Fibroblast of gingiva (primary cell): ENCODE measurements at places on chromosomes 3 and 15.
A peak's percentile ranks its signal among the peaks of the same experiment; 100 is the strongest.

DNA sequence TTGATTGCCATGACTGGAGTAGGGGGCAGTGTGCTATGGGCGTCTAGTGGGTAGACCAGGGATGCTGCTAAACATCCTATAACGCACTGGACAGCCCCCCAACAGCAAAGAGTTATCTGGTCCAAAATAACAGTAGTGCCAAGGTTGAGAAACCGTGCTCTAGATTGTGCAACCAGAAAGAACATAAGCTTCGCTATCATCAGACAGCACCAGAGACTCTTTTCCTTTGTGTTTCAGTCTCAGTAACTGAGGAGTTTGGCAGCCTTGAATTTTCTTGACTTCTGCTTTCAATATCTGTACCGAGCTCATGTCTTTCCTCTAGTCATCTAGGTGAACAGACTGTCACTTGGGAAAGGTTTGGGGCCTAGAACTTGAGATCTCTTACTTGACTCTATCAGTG lies 8.8 kb downstream of the ARID3B start:
- no peak for DNase-seq

- DNase-seq = peak; percentile 10
Measured at GRCh38 chr3:141051443-141052200, 475 bp downstream of the SPSB4 start.

GRCh38 chr15:58773024-58773423 lies 1.9 kb downstream of the MINDY2 start:
- DNase-seq = no peak

- no peak for DNase-seq
Measured at GRCh38 chr3:194682189-194682693, 3.4 kb upstream of the FAM43A start.

GRCh38 chr3:53161820-53162671 lies 1.0 kb downstream of the PRKCD start:
- DNase-seq = peak; percentile 23

DNA sequence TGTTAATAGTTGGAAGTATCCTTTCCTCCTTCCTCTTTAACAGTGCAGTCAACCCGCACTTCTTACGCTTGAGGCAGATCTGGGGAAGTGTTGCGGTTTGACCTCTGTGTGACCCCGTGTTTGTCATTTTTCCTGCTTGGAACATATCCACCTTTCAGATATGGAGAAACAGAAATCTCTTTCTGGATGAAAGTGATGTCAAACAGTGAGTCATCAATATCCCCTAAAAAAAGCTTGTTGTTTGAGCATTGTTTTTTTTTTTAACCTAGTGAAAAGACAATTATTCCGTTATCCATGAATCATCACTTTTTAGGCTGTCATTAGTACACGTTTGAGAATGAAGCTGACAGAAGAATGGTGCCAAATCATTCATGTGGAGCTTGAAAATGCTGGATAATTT lies 293.7 kb downstream of the ARPP21 start:
- DNase-seq = peak; percentile 57

- DNase-seq = peak; percentile 30
Measured at GRCh38 chr15:49075881-49076280, 29.6 kb upstream of the SECISBP2L start.

DNA sequence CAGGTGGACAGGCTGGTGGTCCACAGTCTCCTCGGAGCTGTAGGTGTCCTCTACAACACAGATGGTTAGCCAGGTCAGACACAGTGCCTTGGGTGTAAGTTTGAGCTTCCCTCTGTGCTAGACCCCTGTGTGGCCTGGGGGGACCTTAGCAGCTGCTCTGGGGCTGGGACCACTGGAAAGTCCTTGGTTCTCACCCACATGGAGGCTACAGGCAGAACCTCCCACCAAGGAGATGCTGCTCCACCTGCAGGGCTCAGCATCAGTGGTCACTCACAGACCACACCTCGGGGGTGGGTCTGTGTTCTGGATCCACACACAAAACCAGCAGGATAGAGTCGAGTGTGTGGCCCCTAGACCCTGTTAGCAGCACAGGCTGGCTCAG lies 8.4 kb downstream of the RASL12 start:
- no peak for DNase-seq

DNA sequence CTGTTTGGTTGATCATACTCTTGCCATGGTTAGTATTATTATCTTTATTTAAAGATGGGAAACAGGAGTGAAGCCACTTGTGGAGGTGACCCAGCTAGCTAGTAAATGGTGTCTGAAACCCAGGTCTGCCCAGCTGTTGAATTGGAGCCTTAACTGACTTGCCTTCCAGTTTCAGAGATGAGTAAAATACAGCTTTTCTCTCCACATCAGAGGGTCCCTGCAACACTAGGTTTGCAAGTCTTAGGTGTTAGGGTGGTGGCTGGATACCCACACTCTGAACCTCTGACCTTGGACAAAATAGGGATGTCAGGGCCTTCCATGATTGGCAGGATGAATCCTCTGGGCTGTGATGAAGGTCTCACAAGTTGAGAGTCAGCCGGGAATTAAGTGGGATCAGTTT lies 4.1 kb downstream of the FLNB start:
- DNase-seq = no peak

- no peak for DNase-seq
Measured at GRCh38 chr3:187807086-187807862, 62.0 kb upstream of the BCL6 start.

GRCh38 chr3:188573291-188573940 lies 419.5 kb downstream of the LPP start:
- no peak for DNase-seq

DNA sequence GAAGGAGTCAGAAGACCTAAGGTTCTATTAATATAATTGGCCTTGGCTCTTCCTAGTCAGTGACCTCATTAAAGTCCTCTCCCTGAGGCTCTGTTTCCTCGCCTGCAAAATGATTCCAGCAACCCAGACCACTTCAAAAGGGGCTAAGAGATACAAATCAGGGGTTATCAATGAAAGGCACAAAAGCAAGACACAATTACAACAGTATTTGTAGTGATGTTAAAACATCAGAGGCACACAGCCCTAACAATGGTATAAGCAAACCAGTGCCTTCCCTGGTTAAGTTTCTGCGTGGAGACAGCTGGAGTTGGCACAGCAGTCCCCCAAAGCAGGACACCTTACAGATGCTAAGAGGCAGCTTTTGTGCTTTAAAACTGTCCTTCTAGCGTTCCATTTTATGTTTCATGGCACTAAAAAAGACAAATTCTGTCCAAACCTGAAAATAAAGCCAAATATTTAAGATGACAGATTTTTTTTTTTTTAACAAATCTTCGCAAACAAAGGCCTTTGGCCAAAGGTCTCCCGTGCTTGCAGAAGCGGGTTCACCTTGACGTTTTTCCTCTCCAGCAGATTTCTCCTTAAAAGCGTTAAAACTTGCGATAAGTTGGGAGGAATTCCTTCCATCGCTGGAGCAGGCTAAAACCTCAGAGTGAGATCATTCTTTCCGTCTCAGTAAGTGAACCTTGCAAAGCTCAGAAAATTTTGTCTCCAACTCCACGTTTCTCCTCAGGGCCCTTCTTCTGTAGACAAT lies 999 bp downstream of the ZNF280D start:
- peak; percentile 39 for DNase-seq

GRCh38 chr15:39511000-39511915 lies 69.6 kb upstream of the THBS1 start:
- peak; percentile 73 for DNase-seq
